ENCODE measurements at places on chromosomes 7 and 10.

- no peak for DNase-seq
Measured at GRCh38 chr7:138429577-138430250, 30.3 kb upstream of the TRIM24 start.

DNA sequence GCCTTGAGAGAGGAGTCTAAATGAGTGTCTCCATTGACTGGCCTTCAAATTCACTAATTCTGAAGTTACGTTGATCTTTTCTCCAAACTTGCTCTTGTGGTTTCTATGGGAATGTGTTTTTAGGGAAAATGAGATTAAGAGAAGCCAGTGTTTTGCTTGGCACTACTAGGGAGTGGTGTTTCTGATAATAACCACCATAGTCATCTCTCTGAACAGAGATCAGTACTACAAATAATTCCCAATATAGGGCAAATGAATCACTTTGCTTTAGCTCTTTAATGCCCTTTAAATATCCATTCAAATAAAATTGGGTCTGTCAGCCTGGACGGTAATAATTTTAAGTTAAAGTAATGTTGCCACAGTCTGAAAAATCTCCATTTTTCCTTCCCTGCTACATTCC, 90.8 kb downstream of the NRF1 start:
- DNase-seq: no peak

GRCh38 chr10:12724807-12725579, 276.5 kb downstream of the CCDC3 start:
- DNase-seq: no peak

- no peak for DNase-seq
Measured at GRCh38 chr7:159130199-159130775, 14.4 kb downstream of the VIPR2 start.

GRCh38 chr10:36188461-36188860, 546.4 kb upstream of the FZD8 start:
- no peak for DNase-seq

Measured in HTR-8/SVneo (cell line).